ENCODE measurements at places on chromosomes 1 and 21.

DNA sequence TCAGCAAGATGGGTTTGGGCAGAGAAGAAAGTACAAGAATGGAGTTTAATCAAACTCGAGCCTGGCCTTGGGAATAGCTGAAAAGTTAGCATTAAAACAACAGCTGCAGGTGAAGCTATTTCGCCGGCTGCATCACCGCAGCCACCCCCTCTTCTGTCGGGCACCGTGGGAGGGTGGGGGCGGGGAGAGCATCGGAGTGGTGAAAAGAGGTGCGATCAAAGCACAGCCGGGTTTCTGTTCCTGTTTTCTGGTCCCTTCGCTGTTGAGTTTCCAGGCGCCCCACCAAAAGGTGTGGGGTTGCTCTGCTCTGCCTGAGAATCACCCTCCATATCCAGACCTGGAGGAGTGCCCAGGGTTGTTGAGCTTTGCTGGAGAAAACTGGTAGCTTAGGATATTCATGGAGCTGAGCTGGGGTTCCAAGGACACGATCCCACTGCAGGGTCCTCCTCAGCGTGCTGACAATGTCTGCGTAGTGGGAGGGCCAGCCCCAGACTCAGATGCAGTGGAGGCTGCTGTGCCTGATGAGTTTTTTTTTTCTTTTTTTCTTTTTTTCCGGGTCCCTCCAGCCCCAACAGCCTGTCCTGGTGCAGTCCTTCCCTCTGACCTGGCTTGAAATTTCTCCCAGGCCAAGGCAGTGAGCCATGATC is 127.5 kb upstream of the C1orf174 start:
- no peak for DNase-seq

DNA sequence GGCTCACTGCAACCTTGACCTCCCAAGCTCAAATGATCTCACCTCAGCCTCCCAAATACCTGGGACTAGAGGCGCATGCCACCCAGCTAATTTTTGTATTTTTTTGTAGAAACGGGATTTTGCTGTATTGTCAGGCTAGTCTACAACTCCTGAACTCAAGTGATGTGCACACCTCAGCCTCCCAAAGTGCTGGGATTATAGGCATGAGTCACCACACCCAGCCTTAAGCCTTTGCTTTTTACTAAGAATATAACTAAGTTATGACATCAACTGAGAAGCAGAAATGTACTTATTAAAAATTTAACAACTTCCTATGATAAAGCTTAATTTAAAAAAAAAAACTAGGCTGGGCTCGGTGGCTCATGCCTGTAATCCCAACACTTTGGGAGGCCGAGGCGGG is 8.9 kb upstream of the LSS start:
- no peak for DNase-seq

DNA sequence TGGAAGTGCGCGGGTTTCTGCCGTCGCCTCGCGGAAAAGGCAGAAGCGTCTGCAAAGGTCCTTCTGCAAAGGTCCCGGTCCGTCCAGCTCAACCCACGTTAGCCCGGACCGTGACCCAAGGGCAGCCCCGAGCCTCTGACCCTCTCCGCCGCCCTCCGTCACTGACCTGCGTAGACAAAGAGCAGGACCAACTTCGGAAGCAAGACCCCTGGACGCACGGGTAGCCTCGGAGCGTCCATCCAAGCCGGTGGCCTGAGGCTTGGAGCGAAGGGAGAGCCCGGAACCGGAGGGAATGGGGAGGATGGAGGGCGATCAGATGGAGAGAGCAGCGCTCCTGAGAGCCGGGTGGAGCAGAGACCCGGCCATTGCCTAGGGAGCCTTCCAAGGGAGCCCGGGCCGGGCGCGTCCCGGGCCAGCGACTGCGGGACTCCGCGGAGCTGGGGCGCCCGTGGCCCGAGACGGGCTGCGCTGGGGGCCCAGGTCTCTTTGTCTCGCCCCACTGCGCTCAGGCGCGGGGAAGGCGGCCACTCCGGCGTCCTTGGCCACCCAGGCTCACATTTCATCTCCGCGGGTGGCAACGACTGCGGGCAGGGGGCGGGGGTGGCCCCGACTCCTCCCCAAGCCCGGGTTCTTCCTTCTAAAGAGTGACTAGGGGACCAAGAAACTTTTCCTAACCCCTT is at the start of gene CYYR1:
TSS of gene CYYR1 (minus strand) at position 585 of the 680 bp plus-strand sequence. CDS start at position 239, 346 bp downstream.
- DNase-seq: no peak

GRCh38 chr1:94248956-94249688 is 11.7 kb upstream of the ARHGAP29 start:
- no peak for DNase-seq

GRCh38 chr1:42178249-42178648 is 13.7 kb upstream of the GUCA2A start:
- no peak for DNase-seq

DNA sequence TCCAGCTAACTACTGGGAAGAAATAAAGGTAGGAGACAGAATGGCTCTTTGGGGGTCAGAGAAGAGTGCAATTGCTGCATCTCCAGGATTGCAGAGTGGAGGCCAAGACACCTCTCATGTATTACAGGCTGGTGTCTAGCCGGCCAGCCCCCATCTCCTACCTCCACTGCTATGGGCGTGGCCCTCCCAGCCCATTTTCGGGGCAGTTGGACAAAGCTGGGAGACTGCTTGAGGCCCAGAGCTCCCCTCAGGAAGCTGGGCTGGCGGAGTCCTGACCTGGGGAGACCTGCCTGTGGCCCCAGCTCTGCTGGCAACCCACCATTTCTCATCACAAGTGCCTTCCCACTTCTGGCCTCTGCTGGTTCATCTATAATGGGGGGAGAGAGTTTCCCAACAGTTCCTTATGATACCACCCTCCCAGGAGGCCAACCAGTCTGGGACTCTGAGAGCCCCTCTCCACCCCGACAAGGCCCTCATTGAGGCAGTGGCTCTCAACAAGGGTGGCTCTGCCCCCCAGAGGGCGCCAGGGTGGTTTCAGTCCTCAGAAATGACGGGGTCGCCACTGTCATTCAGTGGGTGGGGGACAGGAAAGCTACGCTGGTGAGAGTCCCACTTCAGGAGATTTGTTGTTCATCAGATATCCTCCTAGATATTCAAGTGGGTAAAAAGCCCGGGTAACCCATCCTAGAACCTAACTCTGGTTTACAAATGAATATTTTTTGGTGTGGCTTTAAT is 11.5 kb downstream of the RAP1GAP start:
- DNase-seq: no peak

DNA sequence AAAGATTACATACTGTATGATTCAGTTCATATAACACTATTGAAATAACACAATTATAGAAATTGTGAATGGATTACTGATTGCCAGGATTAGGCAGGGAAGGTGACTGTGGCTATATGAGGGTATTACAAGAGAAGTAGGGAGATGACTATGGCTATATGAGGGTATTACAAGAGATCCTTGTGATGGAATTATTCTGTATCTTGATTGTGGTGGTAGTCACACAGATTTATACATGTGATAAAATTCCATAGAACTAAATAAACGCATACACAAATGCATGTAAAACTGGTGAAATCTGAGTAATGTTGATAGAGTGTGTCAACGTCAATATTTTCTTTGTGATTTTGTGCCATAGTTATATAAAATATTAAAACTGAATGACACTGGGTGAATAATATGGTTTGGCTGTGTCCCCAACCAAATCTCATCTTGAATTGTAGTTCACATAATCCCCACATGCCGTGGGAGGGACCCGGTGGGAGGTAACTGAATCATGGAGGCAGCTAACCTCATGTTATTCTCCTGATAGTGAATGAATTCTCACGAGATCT is 615.6 kb upstream of the PKN2 start:
- no peak for DNase-seq

- no peak for DNase-seq
Measured at GRCh38 chr1:180096584-180097325, 57.9 kb upstream of the QSOX1 start.

DNA sequence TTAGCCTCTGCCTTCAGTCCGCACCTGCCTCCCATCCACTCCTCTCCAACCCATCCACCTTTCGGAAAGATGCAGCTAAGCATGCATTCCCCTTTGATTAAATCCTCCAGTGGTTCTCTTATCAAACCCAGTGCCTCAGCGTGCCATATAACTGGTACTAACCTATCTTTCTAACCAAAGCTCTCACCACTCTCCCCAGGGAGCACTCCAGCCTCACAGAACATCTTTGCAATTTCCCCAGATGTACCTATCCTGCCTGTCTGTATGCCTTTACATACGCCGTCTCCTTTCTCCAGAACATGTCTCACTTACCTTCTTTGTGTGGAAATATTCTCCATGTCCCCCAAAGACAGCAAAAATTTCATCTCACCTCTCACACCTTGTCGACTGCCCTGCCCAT is 80.0 kb downstream of the SLC25A24 start:
- no peak for DNase-seq

DNA sequence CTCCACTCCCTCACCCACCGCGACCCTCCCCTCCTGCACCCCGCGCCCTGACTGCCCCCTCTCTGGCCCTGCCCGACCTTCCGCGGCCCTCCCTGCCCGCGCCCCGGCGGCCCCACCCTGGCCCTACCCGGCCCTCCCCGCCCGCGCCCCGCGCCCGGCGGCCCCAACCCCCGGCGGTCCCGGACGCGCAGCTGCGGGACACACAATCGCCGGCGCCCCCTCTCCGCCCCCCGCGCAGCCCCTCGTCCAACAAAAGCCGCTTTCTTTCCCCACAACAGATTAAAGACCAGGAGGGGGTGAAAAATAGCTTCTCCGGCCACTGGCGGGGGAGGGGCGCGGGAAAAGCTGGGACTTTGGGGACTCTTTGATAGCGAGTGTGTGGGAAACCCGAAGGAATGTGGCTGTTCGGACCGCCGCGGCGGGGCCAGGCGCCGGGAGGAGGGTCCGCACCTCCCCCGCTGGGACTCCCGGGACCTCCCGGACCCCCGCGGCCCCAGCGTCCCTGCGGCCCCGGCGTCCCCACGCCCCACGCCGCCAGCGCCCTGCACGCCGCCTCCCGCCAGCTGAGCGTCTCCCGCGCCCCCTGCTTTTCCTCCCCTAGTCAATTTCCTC is 8.8 kb upstream of the ID3 start:
- DNase-seq: no peak

DNA sequence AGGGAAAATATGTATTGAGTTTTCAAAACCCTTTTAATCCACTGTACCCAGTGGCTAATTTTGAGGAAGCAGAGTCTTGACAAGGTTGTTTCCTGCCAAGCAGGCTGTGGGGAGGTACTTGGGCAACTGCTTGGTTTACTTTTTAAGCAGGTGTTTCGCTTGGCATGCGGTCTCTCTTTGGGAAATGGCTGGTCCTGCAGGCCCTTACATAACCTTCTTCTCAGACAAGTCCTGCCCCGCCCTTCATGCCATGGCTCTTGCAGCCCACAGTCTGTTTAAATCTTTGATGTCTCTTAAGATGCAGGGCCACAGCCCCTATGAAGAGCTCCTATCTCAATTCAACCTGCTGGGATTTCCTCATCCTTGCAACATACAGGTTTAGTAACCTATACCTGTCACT is 36.0 kb upstream of the ABCD3 start:
- DNase-seq: no peak

DNA sequence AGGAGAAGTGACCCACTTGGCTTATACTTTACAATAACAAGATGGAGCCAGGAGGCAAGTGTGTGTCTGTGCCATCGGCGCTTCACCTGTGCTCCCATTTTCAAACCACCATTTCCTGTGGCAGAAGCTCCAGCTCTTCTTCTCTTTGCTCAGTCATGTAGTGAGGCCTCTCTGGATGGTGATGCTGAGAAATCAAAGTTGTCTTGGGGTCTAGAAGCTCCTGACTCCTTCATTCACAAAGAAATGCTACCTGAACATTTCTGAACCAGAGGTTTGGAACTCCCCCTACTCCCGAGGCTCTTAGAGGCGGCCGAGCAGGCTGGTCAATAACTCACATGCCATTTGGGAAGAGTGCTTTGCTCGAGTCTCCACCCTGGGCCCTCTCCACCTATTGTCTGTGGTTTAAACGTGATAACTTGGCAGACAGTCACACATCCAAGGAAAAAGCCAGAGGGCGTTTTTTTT is 18.0 kb downstream of the SLAMF1 start:
- no peak for DNase-seq

GRCh38 chr1:30660241-30660640 is 63.1 kb downstream of the MATN1 start:
- no peak for DNase-seq

GRCh38 chr1:183272390-183272848 is 86.4 kb downstream of the LAMC2 start:
- no peak for DNase-seq

GRCh38 chr1:227281371-227281770 is 36.9 kb downstream of the CDC42BPA start:
- DNase-seq: no peak

- no peak for DNase-seq
Measured at GRCh38 chr21:15015622-15016471, 49.0 kb downstream of the NRIP1 start.

GRCh38 chr1:183609759-183610452 is 19.6 kb upstream of the NCF2 start:
- DNase-seq: no peak

DNA sequence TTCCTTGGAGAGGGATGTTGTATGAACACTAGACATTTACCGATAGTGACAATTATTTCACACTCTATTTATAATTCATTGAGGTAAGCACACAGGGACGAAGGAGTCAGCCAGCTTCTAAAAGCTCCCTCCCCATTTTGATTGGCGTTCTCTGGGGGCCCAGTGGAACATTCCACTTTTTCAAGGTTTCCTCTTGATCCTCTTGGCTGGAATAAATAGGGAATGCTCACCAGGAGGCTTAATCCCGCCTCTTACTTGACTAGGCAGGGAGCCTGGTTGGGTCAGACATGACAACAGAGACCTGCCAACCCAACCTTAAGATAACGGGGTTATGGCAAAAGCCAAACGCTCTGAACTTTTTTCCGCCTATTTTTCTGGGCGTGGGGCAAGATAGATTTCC is 974 bp downstream of the ACTN2 start:
- DNase-seq: no peak

GRCh38 chr1:101278845-101279244 is 42.0 kb downstream of the S1PR1 start:
- DNase-seq: no peak

- no peak for DNase-seq
Measured at GRCh38 chr1:209513226-209513625, 70.3 kb upstream of the CAMK1G start.

DNA sequence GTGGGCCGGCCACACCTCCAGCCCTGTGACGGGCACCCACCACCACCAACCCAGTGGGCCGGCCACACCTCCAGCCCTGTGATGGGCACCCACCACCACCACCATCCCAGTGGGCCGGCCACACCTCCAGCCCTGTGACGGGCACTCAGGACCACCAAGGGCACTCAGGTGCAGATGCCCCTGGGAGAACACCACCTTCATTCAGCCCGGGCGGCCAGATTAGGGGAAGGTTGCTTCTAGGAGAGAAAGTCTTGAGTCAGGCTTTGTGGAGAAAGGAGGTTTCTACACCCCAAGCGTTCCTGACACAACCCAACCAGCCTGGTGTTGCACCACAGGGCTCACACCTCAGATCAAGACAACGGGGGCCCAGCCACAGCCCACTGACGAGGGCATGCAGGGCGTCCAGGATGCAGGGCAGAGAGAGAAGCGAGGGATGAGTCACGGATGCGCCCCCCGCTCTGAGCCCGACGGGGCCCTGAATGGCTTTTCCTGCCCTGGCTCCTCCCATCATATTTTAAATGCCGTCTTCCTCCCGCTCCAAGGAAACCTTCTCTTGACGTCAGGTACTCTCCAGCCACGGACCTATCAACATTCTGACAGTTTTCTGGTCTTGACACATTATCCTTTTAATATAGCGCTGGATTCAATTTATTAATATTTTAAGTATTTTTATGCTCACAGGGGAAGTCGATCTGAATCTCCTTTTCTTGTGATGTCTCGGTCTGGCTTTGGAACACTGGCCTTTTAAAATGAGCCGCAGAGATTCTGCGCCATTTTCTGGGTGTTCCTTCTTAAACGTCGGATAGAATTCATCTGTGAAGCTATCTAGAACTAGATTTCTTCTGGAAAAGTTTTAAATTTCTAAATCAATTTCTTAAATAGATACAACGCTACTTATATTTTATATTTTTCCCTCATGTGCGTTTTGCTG is 631 bp upstream of the SPATC1L start:
- DNase-seq: no peak

Data from stimulated activated CD4-positive, alpha-beta T cell treated with anti-CD3 and anti-CD28 coated beads, TNF-alpha, amount 100 ng/mL, for 48 hours (primary cell).